ENCODE measurements at places on chromosomes 5 and 9.
A peak's percentile ranks its signal among the peaks of the same experiment; 100 is the strongest.

DNA sequence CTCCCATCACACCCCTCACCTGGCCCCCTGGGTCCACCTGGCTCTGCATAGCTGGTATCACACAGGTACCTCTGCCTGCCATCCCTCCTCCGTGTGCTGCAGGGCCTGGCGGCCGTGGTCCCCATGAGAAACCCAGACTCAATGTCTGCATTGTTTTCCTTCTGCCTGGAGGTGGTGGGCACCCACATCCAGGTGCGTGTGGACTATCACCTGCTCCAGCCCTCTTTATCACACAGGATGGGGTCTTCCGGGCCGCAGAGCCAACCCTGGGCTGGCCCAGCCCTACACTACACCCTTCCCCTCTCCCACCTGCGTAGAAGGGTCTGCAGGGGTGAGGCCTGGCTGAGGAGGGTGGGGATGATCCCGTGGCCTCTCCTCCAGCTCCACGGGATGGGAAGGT is 7.0 kb upstream of the FUT7 start:
- no peak for DNase-seq

GRCh38 chr5:57889558-57889957 is 406.9 kb upstream of the ACTBL2 start:
- peak; percentile 87 for DNase-seq

DNA sequence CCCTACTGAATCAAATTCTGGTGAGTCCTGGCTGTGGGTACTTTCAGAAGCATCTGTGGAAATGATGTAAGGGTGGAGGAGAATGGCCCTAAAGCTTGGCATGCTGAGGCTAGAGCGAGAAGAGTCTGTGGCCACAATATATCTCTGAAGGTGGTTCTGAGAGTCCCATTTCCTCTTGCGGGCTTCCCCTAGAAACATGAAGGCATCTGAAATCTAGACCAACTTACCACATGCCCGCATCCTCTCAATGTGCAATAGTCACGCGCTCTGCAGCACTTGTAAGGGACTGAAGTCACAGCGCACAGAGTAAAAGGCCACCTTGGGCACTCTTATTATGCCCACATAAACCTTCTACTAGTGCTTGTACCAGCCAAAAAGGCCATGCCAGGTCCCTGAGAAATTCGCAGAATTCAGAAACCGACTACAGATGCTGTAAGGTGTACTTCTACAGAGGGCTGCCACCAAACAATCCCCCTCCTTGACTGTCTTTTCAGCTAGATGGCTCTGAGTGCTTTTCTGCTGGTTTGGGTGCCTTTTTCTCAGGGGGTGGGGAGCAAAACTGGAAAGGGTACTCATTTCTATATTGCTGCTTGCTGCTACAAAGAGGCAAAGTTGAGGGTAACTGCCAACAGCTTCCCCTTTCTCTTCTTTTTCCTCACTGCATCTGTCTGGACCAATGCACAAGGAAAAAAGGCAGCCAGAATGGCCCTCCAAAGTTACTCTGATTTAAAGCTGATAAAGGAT is 107.3 kb downstream of the ZDHHC21 start:
- DNase-seq = no peak

- DNase-seq = no peak
Measured at GRCh38 chr9:81719972-81720371, 30.6 kb upstream of the TLE1 start.

DNA sequence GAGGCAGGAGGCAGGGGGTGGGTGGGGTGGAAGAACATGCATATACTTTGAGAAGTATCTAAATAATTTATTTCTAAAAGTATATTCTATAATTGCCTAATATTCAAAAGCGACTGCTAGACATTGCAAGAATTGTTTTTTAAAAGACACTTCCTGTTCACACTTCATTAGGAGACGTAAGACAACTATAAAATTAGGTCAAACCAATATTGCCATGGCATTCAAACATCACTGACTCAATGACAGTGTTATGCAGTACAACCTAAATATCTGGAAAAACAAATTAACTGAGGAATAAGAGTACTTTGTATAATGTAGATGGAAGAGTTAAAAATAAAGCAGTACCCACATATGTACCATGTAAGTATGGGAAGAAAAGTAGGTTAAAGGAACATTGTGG is 4.5 kb downstream of the CCNH start:
- DNase-seq = no peak
